ENCODE measurements at places on chromosomes 1 and 21. TPM values are rescaled to one million over a fixed set of nuclear protein-coding genes. Genes with fewer than 3 reads are reported as not detected.

The OR2M3 gene
- total RNA-seq, result not detected

The TCHHL1 gene
- total RNA-seq, result not detected

The SRGAP2 gene
- 24.9 TPM for total RNA-seq

The PPM1J gene
- total RNA-seq, result not detected

The WNT3A gene
- total RNA-seq, result not detected

The PCNX2 gene
- total RNA-seq, result 13.5 TPM

The ZNF697 gene
- total RNA-seq, result 4.4 TPM

The HES5 gene
- not detected for total RNA-seq

GRCh38 chr1:167529829-167530474, 11.6 kb upstream of the CD247 start:
- DNase-seq, result no peak

DNA sequence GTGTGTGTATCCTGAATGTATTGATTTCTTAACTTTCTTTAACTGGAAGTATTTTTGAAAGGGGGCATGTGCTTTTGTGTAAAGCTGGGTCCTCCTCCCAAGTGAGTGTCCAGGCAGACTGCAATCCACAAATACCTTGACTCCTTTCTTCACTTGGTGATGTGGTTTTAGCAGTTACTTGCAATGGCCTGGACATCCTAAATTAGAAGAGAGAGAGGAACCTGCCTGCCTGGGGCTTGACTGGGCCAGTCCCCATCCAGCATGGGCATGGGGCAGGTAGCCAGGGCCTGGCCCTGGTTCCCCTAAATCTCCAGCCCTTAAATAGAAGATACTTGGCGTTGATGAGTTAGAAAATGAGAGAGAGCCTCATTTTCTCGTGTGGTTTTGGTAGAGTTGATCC, 159.7 kb downstream of the PGBD5 start:
- DNase-seq, result no peak

DNA sequence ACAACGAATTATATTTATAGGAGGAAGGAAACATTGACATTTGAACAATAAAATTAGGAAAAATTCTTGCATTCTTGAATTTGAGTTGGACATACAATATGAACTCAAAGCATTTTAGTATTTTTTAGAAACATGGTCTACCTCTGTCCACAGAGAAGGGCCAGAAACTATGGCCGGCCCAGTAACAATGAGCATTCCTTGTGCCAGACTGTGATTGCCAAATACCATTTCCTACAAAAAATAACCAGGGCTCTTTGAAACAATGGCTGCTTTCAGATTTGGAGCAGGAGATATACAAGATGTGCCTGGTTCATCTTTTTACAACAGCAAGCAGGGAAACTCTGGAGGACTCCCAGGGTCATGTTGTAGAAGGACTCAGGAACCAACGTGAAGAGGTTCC, 38.4 kb downstream of the NOS1AP start:
- no peak for DNase-seq

DNA sequence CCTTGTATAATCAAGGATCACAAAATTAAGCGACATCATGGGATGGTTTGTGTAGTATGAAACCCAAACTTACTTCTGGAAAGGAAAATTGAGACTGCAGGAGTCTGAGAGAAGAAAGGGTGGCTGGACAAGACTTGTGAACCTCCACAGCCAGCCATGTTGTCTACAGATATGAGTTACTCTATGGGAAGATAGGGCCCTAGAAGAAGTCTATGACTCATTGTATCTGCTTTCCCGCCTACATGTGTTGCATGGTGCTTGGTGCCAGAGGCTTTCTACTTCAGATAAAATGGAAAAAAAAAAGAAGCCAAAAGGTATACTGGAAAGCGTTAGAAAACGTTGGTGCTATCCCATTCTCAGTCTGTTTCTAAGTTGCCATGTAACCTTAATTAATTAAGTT, 18.7 kb upstream of the OR6N2 start:
- DNase-seq, result no peak

DNA sequence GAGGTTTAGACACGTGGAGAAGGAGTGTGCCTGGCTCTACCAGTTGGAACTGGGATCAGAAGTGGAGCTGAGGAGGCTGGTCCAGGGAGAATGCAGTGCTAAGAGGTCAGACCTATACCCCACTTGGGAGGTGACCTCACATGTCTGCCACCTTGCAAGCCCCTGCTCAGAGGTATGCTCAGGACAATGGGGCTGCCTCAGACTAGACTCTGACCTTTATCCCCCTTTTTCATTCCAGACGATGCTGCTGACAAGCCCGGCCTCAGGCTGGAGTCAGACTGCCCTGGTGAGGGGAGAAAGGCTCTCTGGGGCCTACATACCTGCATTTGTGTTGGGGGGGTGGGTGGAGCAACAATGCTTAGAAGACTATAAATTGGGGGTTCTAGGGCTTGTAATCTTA, 5.2 kb downstream of the KCNJ10 start:
- peak; percentile 40 for DNase-seq

GRCh38 chr1:244028701-244029100, 22.4 kb upstream of the ZBTB18 start:
- DNase-seq, result no peak

DNA sequence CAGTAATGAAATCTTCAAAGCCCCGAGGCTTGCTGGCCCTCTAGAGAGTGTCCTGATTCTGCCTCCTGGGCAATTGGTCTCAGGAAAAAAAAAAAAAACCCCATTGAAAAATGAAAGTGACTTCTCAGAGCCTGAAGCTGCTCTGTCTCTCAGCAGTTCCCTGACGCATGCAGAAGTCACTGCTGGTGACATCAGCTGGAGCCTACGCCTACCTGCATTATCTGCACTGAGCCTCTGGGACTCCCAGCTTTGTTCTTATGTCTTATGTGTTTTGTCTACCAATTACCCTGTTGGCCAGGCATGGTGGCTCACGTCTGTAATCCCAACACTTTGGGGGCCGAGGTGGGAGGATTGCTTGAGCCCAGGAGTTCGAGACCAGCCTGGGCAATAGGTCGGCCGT, 10.1 kb upstream of the SLC25A33 start:
- DNase-seq, result no peak

GRCh38 chr1:245888809-245889208, 618.3 kb downstream of the SMYD3 start:
- no peak for DNase-seq

GRCh38 chr21:45146306-45146705, 71.9 kb downstream of the ADARB1 start:
- no peak for DNase-seq

GRCh38 chr1:232306269-232306961, 323.5 kb downstream of the SIPA1L2 start:
- DNase-seq, result no peak

DNA sequence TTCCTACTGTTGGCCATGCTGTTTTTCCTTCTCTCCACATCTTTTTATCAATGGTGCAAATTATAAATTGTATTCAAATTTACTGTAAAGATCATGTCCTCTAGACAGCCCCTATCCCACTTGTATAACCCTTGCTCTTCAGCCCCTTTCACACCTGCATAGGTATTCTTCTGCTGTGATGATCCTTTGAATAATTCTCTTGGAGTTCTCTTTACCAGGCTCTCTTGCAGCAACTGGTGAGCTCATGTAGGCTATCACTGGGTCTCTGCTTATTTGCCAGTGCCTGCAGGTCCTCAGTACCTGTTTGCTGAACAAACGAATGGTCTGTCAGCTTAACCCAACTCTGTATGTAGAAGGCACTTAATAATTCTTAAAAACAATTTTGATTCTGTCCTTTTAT, 8.2 kb downstream of the PTPRC start:
- no peak for DNase-seq

DNA sequence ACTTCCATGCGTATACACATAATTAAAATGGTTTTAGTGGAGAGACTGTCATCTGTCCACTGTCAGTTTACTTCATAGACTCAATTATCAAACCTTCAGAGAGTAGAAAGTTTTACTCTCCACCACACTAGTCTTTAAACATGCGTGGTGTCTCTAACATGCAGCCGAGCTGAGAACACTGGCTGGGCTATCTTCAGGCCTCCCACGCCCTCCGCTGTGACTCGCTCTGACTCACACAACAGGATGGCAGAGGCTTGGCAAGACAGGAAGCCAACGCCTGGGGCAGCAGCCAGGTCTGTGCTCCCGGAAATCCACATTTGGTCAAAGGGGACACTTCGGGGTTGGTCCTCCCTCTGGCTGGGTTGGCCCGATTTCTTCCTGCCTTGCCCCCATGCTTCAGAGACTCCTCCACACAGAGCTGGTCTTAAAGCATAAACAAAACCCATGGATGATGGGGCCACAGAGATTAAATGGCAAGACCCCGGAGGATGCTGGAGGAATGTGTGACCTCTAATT, 22.7 kb upstream of the IFNGR2 start:
- DNase-seq, result peak; percentile 96

DNA sequence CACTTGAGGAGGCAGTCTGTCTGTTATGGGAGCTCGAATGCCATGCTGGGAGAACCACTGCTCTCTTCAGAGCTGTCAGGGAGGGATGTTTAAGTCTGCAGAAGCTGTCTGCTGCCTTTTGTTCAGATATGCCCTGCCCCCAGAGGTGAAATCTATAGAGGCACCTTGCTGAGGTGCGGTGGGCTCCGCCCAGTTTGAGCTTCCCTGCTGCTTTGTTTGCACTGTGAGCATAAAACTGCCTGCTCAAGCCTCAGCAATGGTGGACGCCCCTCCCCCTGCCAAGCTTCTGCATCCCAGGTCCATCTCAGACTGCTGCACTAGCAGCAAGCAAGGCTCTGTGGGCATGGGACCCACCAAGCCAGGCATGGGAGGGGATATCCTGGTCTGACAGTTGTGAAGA, 247.5 kb downstream of the LMX1A start:
- no peak for DNase-seq

DNA sequence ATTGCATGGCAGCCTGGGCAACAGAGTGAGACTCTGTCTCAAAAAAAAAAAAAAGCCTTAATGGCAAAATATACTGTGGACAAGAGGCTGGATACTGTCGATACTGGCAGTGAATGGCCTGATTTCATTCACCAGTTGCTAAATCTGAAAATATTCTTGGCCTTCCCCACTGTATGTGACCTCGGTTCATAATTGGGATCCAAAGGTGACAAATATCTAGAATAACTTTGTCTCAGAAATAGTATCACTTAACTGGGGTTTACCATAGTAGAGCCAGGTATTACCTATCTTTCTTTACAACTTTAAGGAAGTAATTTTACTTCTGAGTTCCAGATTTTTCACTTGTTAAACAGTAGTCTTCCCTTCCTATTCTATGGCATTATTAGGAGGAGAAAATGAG, 8.4 kb downstream of the MTF2 start:
- no peak for DNase-seq

DNA sequence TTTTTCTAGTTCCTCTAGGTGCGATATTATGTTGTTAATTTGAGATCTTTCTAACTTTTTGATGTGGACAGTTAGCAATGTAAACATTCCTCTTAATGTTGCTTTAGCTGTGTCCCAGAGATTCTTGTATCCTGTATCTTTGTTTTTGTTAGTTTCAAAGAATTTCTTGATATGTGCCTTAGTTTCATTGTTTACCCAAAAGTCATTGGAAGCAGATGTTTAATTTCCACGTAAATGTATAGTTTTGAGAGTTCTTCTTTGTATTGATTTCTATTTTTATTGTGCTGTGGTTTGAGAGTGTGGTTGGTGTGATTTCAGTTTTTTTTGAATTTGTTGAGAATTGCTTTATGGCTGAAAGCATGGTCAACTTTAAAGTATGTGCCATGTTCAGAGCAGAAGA, 319.4 kb downstream of the PTBP2 start:
- no peak for DNase-seq

Data from Peyer's patch (tissue), 4 donors.